ENCODE measurements at places on chromosomes 1 and 21.

GRCh38 chr1:198638894-198639635 is at the start of gene PTPRC:
Gene PTPRC (plus strand): TSS chr1:198639040. CDS start chr1:198639269, 229 bp downstream.
- no peak for DNase-seq

DNA sequence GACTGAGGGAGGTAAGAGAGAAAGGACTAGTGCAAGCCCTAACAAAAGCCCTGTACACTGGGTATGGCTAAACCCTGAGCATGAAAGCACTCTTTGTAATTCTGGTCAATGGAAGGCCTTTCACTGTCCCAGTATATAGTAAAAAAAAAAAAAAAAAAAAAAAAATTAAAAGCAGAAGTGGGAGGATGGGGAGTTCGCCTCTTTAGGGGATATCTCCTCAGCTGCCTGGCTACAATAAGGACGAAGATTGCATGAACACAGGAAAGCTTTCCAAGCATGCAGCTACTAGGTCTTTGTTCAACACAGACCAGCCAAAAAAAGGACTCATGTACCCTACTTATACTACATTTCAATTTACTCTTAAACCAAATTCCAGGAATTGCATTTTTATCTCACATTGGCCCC is 59.1 kb downstream of the EIF4G3 start:
- peak; percentile 27 for DNase-seq

- DNase-seq, result no peak
These were observed 109.0 kb downstream of the CACNA1E start for GRCh38 chr1:181592255-181592859.

GRCh38 chr1:80509965-80510522 is 1290.7 kb upstream of the ADGRL2 start:
- DNase-seq, result no peak

GRCh38 chr1:115728341-115728740 is 40.2 kb downstream of the CASQ2 start:
- DNase-seq, result no peak

DNA sequence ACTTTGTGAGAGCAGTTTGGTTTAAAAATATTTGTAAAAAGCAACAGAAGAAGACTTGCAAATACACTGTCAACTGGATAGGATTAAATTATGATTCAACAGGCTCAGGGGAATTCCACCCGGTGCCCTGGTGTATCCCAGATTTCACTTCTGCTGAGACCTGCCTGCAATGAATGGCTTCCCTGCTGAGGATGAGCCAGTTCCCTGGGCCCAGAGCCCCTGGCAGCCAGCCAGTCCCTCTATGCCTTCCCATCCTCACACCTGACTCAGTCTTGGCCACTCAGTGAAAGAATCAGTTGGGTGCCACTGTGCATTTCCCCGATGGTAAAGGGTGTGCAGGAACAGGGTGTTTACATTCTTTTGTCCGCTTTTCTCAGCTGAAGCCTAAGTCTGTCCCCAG is 64.4 kb downstream of the KCTD3 start:
- no peak for DNase-seq

DNA sequence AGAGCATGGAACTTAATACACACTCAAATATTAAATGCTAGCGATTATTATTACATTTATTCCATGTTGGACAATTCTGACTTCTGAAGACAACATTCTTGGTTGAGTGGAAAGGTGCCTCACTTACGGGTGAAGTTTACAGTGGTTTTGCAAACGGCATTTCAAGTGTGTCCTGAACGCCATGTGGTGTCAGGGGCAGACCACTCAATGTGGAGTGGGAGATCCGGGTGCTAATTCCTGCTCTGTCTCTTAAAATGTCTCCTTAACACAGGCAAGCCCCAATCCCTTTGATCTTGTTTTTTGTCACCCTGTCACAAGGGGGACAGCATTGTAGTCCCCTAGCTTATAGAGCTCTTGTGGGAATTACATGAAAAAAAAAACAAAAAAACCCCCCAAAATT is 5.6 kb upstream of the TDRD10 start:
- no peak for DNase-seq

DNA sequence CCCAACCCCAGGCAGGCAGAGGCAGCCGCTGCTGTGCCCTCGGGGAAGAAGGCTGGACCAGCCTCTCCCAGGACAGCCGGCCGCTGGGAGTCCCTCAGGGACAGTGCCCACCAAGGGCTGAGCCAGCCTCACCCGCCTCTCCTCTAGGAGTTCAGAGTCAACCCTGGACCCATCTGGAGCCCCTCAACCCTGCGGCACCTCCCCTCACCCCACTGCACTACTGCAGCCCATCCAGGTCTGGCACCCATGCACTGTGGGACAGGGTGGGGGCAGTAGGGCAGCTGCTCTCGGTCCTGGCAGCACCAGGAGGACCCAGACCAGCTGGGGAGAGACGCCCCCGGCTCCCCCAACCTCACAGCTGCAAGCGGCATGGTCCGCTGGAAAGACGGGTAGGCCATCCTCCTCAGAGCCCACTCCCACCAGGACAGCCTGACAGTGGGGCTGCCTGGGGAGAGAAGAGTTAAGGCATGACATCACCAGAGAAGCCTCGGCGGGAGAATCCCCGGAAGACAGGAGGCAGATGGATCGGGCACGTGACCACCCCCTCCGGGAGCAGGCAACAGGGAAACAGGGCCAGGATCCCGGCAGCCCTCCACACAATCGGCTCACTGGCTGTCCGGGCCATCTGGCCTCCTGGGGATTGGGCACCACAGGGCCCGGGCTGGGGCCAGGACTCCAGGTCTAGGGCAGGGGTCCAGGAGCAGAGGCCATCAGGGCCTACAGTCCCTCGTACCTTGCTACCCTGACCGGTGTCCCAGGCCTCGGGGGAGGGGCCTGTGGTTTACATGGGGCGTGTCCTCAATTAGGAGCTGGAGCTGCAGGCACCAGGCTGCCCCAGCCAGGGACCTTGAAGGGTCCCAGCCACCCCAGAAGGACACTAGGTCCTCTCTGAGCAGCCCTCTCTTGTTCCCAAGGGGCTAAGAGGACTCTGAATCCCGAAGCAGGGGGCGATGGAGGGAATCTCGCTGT is 3.1 kb downstream of the ACAP3 start:
- no peak for DNase-seq

DNA sequence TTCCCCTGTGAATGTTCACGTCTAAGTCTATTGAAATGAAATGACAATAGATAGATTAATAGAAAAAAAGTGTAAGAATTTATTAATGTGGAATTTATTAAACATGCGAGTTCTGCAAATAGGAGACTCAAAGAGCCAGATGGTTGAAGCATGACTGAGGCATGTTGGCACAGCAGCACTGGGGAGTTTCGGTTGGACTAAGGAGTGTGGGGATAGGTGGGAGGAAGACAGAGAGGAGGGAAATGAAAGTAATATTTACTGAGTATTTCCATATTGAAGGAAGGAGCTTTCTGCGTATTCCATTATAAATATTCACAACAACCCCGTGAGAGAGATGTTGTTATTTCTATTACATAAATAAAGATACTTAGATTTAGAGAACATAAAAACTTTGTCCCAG is 79.5 kb upstream of the ZNF644 start:
- no peak for DNase-seq

DNA sequence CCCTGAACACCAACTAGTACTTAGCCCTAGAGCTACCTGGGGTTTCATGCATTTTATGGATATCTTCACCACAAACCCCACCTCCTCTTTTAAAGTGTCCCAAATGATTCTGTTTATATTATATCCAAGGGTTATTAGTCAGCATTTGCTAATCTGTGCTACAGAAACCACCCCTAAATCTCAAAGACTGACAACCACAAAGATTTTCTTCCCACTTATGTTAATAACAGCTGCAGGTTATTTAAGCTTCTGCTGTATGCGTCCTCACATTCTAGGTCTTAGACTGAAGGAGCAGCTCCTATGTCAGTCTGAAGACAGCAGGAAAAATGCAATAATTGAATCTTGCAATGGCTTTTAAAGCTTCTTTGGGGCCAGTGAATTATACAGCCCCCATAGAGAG is 11.2 kb upstream of the PHC2 start:
- no peak for DNase-seq

DNA sequence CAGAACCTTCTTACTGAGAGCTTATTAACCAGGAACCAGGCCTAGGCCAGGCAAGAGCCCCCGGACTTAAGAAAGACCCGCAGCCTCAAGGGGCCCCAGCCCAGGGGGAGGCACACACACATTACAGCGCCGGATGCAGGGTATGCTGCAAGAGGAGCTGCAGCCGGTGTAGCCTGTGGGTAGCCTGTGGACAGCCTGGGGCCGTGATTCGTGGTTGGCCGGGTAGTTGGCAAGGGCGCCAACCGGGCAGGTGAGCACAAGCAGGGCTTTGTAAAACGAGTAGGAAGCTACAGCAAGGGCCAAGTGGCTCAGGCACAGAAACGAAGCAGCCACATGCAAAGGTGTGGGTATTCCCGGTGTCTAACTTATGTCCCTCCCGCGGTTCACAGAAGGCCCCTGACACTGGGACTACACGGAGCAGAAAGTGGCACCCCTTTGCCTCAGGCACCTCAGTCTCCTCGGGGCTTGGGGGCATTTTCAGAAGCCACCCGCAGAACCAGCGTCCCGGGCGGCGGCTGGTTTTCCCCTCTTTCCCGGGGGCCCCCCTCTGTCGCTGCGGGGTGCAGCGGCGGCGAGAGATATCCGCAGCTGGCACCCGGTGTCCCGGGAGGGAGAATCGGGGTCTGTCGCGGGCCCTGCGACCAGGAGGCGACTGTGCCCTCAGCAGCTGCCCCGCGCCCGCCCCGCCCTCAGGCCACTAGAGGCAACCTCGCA is 40.8 kb downstream of the KIAA1614 start:
- DNase-seq, result no peak

DNA sequence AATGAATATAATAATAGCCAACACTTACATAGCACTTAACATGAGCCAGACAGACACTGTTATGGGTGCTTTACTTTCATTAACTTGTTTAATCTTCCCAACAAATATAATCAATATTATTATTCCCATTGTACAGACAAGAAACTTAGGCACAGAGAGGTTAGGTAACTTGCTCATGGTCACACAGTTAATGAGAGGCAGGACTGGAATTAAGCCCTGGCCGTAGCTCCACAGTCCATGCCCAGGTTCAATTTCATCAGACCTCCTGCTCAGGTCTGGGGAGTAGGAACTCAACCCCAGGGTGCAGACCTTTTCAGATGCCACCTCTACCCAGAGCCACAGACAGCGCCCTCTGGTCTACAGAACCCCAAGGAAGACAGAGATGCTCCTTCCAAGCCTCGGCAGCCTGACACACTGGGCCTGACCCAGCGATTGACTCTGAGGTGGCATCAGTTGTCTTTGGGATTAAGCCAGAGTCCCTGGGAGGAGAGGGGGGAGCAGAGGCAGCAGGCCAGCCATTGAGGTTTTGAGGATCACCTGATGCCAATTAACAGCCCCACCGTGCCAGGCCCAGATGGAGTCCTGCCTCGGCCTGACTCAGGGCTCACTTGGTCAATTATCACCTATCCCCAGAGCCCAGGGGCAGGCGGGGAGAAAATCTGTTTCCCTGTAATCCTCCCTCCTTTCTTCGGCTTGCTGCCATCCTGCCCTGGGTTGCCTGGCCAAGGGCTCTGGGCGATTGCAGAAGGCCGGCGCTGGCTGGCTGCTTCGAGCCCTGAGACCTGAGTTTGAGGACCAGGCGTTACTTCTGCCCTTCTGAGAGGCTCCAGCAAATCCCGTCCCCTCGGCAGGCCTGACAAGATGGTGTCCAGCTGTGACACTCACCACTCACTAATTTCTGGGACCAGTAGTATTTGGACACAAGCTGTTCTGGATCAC is 116.7 kb downstream of the LACTBL1 start:
- no peak for DNase-seq

GRCh38 chr1:65420590-65421350 is at the start of the genes LEPR and LEPROT:
Gene LEPR (plus strand): TSS chr1:65420668. CDS start chr1:65565566, 144,898 bp downstream.
Gene LEPROT (plus strand): TSS chr1:65420668. CDS start chr1:65420725, 57 bp downstream.
- no peak for DNase-seq

DNA sequence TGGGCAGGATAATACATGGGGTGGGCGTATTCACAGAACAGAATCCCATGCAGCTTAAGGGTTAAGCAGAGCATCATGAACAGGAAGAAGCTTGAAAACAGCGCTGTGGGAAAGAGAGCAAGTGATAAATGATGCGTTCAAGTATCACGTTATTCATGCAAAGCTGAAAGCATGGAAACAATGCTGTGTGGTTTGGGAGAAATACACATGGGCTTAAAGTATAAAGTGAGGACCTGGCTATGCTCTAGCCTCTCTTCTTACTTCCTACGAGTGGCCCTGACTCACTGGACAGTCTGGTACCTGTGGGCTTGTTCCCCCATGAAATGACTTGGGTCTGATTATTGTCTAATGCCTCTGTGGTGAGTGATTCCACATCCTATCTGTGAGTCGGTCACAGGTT is 25.7 kb downstream of the TMPRSS2 start:
- DNase-seq, result no peak

- DNase-seq, result no peak
These were observed 18.8 kb upstream of the LAPTM5 start for GRCh38 chr1:30776097-30777059.

DNA sequence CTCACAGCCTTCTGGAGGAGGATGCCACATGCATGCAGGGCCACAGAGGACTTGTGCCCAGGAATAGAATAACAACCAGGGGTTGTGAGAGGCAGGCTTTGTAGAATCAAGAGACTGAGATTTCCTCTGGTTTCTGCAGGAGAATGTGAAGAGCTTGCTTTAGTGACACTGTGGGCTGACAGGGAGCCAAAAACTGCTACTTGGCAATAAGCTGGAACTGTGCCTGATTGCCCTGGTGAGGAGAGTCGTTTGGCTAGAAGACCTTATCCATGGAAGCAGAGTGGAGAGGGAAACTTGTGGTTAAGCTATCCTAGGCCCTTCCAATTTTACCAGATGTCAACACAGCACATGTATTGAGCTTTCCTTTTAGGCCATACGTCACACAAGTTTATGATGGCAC is 902.1 kb downstream of the MRPL39 start:
- DNase-seq, result no peak

DNA sequence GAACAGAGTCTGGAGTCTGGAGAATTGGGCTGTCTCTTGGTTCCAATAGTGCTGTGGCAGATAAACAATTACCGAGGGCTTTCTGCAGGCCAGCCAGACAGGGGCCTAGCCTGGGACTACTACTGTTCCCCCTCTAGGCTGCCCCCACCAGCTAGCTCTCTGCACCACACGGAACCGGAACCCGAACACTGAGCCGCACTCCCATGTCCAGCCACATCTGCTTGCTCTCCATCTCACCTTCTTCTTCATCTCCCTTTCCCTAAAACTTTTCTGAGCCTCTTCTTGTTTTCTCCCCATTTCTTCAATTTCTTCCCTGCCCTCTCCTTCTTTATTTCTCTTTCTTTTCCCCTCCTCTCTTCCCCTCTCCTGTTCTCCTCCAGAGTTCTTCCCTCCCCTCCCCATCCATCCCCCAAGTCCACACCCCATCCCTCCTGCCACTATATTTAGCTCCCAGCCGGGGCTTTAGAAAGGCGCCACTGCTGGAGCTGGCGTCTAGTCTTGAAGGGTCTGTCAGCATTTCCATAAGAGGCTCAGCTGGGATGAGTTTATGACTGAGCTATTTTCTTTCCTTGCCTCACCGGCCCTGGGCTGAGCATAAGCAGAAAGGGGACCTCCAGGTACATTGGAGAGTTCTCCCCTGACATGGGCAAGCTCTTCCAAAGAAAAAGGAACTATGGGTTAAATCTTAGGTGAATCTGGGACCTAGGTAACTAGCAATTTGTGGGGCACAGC is 25.7 kb upstream of the ATP2B4 start:
- no peak for DNase-seq

DNA sequence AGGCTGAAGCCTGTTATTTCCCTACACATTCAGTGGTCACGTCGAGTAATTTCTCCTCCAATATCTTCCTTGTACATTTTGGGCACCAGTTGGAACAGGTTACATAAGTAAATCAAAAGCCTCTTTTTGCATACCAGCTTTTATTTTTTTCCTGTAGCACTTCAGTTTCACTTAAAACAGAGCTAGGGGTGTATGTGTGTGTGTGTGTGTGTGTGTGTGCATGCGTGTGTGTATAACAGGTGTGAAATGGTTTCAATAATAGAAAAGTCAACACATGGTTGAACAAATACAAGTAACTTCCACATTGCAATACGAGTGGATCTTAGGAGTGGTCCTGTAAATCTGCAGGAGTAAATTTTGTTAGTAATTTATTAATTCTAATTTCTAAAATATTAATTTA is 3.0 kb upstream of the MAN1A2 start:
- DNase-seq, result no peak

Measured in muscle of arm (tissue), 14 donors.